ENCODE measurements at places on chromosomes 2 and 18.

DNA sequence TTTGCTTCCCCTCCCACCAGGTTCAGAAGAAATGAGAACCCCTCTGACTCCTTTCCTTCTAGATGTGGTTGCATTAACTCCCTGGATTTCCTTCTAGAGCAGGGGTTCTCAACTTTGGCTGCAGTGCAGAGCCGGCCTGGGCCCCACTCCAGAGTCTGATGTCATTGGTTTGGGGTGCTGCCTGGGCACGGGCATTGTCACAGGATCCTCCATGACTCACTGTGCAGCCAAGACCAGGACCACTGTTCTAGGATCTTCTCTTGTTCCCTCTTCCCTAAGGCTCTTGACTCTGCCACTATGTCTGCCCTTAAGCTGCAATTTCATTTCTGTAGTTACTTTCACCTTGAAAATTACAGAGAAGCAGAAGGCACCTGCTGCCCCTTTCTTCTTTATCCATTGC is 31.8 kb downstream of the TBC1D8 start:
- no peak for DNase-seq

GRCh38 chr2:66748939-66749338 is 314.0 kb downstream of the MEIS1 start:
- no peak for DNase-seq

GRCh38 chr2:102126169-102126568 is 16.4 kb upstream of the IL1R1 start:
- DNase-seq: no peak

- no peak for DNase-seq
These were observed 777 bp upstream of the RAB17 start for GRCh38 chr2:237591141-237591881.

GRCh38 chr2:25804338-25804737 is 73.9 kb downstream of the ASXL2 start:
- DNase-seq: no peak

GRCh38 chr2:120237491-120237902 is 14.3 kb upstream of the TMEM185B start:
- DNase-seq: no peak

- DNase-seq: no peak
These were observed 234.3 kb downstream of the SEPTIN10 start for GRCh38 chr2:109379507-109379906.

DNA sequence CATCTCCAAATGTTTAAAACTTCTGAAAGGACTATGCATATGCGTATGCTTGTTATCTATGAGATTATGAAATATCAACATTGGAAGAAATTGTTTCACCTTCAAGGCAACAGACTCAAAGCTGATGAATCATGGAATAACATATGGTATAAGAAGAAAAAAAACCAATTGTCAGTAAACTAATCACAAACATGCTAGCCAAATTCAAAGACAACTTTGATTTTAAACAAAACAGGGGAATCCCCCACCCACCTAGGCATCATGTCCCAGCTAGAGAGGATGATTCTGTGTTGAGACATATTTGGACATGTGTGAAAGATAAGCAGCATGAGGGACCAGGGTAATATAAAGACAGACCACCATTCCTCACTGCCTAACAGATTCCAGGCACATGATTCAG is 147.7 kb downstream of the WDPCP start:
- DNase-seq: no peak

DNA sequence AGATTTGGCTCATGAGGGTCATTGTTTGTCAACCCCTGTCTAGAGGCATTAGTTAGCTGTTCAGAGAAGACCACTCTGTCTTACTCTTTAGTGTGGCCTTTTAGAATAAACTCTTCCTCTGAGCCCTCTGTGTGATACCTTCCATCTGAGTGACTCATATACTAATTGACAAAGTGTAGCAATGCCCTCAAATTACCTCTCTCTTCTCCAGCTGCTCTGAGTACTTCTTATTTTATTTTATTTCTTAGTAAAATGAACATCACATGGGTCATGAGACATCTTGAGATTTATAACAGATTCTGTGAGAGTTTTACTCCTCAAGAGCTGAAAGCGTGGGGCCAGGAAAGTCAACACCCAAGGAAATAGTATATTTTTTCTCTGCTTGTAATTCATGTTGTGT is 67.4 kb downstream of the KCTD18 start:
- no peak for DNase-seq

Measured in right kidney (tissue), 9 donors.